ENCODE measurements at places on chromosomes 4 and X.

DNA sequence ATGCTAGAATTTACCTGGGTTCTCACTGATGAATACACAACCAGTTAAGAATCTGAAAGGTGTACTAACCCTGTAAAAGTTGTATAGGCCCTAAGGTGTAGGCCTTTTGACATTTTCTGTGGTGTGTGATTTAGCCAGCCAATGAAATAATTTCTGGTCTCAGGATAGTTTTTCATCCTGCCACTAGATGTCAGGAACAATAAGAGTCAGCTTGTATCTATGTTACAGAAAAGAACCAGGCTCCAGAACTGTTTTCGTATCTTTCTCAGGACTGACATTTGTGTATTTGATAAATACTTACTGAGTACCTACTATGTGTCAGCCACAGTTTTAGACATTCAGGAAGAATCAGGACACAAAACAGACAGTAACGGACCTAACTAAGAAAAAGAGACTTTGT lies 673.6 kb upstream of the TENM3 start:
- DNase-seq = no peak

DNA sequence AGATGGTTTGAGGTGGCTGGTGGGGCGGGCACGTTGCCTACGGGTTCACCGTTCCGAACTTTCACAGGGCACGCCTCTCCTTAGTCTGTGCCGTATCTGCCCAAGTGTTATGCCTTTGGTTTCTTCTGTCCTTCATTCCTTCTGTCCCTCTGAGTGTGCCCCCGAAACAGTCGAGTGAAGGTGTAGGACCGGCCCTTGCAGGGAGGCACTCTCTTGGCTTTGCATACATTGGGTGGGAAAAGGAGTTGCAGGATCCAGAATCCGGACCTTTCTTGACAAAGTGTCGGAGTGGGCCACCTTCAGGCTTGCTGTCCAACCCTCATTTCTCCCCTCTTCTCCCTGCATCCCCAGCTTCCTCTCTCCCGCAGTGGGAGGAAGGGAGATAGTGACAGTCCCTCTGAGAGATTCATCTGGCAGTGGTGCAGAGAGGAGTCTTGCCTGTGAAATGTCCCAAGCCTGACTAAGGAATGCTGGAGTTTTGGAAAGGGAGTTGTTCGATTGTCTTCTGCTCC lies 569 bp downstream of the ARFIP1 start:
- no peak for DNase-seq

DNA sequence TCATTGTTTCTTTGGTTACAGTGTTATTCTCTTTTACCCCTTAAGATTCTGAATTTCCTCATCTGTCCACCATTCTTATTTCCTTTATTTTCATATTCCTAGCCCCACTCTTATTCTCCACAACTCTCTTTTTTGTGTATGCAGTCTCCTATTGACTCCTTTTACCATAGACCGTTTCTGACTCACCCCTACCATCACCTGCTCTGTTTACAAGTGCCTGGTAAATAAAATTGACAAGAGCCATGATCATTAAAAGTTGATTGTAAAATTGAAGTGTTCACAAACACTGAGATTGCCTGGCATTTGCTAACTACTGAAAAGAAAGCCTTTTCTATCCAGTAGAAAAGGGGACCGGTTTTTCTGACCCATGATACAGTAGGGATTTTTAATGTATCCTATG lies 54.4 kb downstream of the MRPL1 start:
- DNase-seq = no peak

DNA sequence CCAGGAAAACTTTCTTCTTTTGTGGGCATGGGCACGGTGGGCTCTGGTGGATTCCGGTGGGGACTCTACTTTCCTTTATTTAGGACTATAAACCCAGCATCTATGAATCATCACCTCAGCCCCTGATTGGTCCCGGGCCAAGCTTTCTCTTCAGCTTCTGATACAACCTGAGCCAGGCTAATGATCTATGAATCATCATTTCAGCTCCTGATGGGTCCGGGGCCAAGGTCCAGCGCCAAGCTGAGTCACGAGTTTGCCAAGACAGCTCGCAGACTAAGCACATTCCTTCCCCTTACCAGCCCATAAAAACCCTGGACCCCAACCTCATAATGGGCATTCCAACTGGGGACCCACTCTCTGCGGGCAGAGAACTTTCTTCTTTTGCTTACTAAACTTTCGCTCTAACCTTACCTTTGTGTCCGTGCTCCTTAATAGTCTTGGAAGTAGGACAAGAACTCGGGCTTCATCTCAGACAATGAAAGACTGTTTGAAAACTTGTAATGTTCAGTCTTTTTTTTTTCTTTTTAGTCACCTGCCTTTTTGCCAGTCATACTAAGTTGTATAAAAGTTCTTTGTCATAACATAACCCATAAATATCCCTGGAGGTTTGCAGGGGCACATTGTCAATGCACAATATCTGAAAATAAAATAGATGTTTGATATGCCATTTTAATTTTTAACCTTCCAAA lies 904.9 kb upstream of the EPHA5 start:
- no peak for DNase-seq

DNA sequence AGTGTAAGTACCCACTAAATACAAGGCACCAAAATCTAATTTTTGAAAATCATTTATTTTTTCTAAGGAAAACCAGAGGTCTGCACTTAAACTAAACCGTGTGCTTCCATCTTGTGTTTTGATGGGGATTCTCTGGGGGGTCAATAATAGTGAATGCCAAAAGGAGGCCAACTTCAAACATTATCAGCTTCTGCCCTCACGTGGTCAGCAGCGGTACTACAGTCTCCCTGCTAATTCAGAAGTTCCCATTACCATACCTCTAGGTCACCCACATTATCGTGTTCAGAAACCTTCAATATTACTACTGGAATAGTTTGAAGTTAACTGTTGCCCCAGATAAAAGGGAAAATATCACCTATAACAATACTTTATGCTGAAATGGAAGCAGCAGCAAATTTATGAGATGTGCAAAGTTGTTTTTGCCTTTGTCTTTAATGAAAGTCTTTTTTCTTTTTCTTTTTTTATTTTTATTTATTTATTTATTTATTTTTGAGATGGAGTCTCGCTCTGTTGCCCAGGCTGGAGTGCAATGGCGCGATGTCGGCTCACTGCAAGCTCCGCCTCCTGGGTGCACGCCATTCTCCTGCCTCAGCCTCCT lies 17.3 kb downstream of the CTPS2 start:
- DNase-seq = peak; percentile 86

DNA sequence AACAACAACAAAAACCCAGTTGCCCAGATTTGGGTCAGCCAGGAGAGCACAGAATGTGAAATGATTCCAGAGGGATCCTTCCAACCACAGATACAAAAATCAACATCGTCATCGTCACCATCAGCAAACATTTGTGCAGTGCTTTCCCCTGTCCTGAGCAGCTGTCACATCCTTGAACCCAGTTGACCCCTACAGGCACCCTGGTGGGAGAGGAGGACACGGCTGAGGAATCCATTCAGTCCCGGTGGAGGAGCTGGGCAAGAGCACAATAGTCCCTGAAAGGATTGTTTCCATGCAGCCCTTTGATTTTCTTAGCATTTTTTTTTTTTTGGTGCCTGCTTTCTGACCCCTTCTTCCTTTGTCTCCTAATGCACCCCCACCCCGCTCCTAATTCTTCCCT lies 37.1 kb upstream of the STX18 start:
- DNase-seq = no peak

GRCh38 chrX:39137363-39137954 lies 336.2 kb downstream of the MID1IP1 start:
- no peak for DNase-seq

DNA sequence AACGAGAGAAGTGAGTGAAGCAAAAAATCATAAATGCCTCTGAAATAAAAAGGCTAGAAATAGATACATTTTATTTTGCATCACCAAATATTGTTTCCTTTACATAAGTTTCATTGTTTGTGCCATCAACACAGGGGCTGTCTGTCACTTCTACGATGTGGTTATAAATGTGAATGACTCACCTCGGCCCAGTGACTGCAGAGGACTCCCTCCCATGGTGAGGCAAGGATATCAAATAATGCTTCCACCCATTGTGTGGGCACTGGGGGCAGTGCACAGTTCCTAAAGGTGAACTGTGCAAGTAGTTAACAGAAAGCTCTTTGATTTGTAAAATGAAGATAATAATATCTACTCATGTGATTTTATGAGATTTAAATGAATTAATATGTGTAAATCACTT lies 230.3 kb upstream of the NEIL3 start:
- no peak for DNase-seq

DNA sequence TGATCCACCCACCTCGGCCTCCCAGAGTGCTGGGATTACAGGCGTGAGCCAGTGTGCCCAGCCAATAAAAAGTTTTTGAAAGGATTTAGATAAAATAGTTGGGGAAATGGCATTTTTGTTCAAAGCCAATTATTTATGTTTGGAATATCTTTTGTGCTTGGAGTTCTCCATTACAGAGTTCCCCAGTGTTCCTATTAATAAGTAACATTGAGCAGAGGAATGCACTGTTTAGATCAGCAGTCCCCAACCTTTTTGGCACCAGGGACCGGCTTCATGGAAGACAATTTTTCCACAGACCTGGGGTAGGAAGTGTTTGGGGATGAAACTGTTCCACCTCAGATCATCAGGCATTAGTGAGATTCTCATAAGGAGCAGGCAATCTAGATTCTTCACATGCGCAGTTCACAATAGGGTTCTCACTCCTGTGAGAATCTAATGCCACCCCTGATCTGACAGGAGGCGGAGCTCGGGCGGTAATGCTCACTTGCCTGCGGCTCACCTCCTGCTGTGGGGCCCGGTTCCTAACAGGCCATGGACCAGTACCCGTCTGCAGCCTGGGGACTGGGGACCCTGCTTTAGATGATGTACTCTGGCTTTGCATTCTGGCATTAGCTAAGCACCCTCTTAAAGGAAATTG lies 8.3 kb downstream of the PKD2 start:
- no peak for DNase-seq

DNA sequence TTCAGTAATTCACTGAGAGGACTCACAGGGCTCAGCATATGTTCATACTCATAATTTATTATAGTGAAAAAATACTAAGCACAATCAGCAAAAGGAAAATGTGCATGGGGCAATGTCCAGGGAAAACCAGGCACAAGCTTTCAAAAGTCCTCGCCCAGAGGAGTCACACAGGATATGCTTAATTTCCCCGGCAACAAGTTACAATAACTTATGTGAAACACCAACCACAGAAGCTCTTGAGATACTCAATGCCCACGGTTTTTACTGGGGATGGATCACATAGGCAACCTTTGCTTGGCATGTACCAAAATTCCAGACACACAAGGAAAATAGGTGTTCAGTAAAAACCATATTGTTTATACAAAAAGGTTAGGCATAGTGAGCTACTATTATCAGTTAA lies 38.5 kb upstream of the STPG2 start:
- no peak for DNase-seq

- no peak for DNase-seq
Measured at GRCh38 chr4:188196134-188196735, 57.0 kb downstream of the TRIML1 start.

- peak; percentile 9 for DNase-seq
Measured at GRCh38 chr4:1887052-1887451, 15.9 kb downstream of the NSD2 start.

- peak; percentile 71 for DNase-seq
Measured at GRCh38 chrX:53263597-53264094, 17.7 kb downstream of the IQSEC2 start.

DNA sequence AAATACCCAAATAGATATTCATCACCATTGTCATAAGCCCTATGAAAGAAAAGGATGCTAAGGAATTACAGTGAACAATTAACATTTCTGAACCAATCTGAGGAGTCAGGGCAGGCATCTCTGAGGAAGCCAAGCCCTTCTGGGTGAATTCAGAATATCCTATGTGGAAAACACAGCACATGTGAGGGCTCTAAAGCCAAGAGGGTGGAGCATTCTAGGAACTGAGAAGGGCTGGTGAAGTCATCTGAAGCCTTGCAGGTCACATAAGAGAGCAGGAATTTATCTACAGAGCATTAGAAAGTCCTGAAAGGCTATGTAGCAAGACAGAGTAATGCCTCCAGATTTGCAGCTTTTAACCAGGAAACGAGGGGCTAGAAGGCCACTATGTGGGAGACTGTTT lies 195.7 kb downstream of the SPATA18 start:
- no peak for DNase-seq

DNA sequence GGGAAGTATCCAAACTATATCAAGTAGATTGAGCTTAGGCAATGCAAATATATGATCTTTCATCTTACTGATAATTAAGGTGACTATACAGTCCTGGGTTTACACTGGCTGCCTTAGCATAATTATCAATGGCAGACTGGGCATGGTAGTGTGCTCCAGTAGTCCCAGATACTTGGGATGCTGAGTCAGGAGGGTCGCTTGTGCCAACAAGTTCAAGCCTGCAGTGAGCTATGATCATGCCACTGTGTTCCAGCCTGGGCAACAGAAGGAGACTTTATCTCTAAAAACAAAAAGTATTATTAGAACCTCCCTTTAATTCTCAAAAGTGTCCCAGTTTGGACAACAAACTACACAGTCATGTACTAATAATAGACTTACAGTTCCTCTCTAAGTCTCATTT lies 99.4 kb upstream of the RASGEF1B start:
- no peak for DNase-seq

DNA sequence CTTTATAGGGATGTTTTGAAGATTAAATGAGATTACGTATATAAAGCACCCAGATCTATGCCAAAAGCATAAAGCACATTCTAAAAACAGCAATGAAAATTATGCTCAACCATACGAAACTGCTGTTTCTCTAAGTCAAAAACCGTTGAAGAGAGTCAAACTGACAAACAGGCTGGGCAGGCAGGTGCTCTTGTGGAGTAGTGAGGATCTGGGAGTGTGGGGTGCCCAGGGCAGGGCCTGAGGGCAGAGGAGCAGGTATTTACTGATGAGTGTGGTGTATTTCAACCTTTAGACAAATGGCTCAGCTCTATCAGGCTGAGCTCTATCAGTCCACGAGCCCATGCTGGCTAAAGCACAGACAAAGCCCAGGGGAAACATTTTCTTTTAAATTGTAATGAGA lies 40.4 kb downstream of the RELL1 start:
- DNase-seq = no peak

DNA sequence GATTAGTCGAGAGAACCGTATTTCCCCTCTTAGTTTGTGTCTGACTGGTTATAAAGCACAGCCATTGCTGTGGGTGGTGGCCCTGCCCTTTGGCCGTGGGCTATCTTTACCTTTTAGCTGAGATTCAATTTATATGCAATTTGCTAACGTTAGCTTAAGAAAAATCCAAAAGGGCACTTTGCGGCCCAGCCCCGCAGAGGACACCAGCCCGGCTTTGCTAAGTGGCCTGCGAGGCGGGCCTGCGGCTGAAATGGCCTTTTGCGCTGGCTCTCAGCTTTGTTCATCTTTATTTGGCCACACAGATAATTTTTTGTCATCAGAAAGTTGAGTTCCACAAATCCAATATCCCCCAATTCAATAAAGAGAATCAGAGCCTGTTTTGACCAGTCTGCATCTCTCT lies 48.3 kb downstream of the CPZ start:
- no peak for DNase-seq

- no peak for DNase-seq
Measured at GRCh38 chr4:80196259-80196921, 913 bp upstream of the PRDM8 start.

All from activated effector memory CD4-positive, alpha-beta T cell treated with anti-CD3 and anti-CD28 coated beads, Interleukin-2, amount 50 U/mL, for 16 hours (primary cell).